ENCODE measurements at places on chromosomes 1 and 21.

DNA sequence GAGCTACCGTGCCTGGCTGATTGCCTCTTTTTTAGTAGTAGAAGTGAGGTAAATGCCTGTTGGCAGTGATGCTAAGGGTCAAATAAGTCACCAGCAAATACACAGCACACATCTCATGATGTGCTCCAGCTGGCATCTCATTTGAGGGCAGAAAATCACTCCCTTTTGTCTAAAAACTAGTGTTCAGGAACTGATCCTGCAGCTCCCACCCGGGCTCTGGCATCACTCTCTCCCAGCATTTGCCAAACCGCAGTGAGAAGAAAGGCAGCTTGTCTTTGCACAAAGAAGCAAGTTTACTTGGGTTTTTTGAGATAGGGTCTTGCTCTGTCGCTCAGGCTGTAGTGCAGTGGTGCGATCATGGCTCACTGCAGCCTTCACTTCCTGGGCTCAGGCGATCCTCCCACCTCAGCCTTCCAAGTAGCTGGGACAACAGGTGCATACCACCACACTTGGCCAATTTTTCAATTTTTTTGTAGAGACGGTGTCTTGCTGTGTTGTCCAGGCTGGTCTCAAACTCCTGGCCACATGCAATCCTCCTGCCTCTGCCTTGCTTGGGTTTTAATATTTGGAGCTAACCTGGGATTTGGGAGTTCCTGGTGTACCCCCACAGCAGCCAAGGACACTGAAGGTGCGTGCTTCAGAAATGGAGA is 4.1 kb downstream of the RBP7 start:
- DNase-seq: no peak

DNA sequence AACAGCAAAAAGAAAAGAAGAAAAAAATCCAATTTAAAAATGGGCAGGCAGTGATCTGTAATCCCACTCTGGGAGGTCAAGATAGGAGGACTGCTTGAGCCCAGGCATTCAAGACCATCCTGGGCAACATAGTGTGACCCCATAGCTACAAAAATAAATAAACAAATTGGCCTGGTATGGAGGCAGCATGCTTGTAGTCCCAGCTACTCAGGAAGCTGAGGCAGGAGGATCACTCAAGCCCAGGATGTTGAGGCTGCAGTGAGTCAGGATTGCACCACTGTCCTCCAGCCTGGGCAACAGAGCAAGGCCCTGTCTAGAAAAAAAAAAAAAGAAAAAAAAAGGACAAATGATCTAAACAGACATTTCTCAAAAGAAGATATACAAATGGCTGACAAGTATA is 99.6 kb downstream of the EIF4G3 start:
- DNase-seq: no peak

GRCh38 chr1:183633676-183634343 is 1.8 kb downstream of the ARPC5 start:
- DNase-seq: peak; percentile 43

- no peak for DNase-seq
Observed at GRCh38 chr1:97120806-97121205, 399.2 kb downstream of the PTBP2 start.

GRCh38 chr1:109667452-109668122 is at the start of gene GSTM2:
TSS of gene GSTM2 (plus strand) at chr1:109668057. CDS start at chr1:109668116, 59 bp downstream.
- DNase-seq: peak; percentile 68

GRCh38 chr1:98733782-98734112 is 72.2 kb downstream of the SNX7 start:
- no peak for DNase-seq

GRCh38 chr1:166383635-166384346 is 217.0 kb upstream of the FAM78B start:
- no peak for DNase-seq

GRCh38 chr1:4177425-4178150 is 277.5 kb upstream of the C1orf174 start:
- DNase-seq: no peak

GRCh38 chr1:67110352-67110751 is 24.4 kb downstream of the C1orf141 start:
- no peak for DNase-seq

DNA sequence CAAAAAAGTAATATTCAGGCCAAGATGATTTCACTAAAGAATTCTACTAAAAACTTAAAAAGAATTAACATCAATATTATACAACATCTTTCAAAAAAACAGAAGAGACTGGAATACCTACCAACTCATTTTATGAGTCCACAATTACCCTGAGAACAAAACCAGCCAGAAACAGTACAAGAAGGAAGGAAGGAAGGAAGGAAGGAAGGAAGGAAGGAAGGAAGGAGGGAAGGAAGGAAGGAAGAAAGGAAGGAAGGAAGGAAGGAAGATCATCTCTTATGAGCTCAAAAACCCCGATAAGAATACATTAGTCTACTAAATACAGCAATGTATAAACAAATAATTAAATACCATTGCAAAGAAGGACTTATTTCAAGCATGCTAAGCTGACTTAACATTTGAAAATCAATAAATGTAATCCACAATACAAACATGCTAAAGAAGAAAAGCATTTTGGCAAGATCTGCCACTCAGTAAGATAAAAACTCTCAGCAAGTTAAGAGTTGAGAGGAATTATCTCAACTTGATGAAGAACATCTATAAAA is 149.9 kb upstream of the RGS18 start:
- DNase-seq: no peak

DNA sequence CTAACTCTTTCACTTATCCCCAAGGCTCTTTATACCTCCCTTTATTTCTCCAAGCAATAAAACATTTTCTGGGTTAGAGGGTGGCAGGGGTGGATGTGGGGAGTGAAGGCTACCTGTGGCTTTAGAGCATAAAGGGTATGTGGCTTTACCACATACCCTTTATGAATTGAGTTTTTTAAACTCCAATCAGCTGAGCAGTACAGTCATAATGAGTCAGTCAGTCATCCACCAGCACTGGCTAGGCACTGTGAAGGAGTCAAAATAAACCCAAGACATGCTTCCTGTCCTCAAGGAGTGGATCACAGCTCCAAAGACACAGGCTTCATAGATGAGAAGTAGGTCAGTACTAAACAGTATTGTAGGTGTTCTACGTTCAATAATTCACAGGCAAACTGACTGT is 2.6 kb upstream of the TDRD10 start:
- DNase-seq: no peak

DNA sequence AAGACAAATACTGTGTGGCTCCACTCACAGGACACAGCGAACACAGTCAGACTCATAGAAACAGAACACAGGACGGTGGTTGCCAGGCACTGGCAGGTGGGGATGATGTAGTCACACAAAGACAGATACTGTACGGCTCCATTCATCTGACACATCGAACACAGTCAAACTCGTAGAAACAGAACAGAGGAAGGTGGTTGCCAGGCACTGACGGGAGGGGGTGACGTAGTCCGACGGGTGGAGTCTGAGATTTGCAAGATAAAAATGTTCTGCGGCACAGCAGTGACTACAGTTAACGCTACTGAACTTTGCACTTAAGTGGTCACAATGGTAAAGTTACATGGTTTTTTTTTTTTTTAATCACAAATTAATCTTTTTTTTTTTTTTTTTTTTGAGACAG is 18.7 kb downstream of the C21orf58 start:
- DNase-seq: no peak

GRCh38 chr1:178311164-178311563 is 185.6 kb downstream of the CLEC20A start:
- no peak for DNase-seq

- no peak for DNase-seq
Observed at GRCh38 chr1:170872663-170873062, 62.7 kb upstream of the MROH9 start.

DNA sequence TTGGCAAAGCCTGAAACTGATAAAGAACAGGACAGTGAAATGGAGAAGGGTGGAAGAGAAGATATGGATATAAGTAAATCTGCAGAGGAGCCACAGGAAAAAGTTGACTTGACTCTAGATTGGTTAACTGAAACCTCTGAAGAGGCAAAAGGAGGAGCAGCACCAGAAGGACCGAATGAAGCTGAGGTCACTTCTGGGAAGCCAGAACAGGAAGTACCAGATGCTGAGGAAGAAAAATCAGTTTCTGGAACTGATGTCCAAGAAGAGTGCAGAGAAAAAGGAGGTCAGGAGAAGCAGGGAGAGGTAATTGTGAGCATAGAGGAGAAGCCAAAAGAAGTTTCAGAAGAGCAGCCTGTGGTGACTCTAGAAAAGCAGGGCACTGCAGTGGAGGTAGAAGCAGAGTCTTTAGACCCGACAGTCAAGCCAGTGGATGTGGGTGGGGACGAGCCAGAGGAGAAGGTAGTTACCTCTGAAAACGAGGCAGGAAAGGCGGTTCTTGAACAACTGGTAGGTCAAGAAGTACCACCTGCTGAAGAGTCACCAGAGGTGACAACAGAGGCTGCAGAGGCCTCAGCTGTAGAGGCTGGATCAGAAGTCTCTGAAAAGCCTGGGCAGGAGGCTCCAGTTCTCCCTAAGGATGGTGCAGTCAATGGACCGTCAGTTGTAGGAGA is 16.3 kb downstream of the CCDC17 start:
- DNase-seq: no peak

GRCh38 chr1:204076891-204077290 is 4.0 kb downstream of the SOX13 start:
- DNase-seq: no peak

- no peak for DNase-seq
Observed at GRCh38 chr1:21110163-21110562, 66.5 kb downstream of the EIF4G3 start.

DNA sequence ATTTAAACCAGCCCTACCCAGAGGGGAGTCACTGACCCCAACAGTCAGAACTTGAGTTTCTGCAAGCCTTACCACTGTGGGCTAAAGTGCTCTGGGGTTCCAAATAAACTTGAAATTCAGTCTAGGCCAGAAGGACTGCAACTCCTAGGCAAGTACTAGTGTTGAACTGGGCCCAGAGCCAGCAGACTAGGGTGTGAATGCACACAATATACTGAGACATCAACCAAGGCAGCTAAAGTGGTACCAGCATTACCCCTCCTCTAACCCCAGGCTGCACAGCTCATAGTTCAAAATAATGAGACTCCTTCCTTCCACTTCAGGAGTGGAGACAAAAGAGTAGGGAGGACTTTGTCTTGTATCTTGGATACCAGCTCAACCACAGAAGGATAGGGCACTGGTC is 18.9 kb upstream of the IL20 start:
- DNase-seq: no peak

DNA sequence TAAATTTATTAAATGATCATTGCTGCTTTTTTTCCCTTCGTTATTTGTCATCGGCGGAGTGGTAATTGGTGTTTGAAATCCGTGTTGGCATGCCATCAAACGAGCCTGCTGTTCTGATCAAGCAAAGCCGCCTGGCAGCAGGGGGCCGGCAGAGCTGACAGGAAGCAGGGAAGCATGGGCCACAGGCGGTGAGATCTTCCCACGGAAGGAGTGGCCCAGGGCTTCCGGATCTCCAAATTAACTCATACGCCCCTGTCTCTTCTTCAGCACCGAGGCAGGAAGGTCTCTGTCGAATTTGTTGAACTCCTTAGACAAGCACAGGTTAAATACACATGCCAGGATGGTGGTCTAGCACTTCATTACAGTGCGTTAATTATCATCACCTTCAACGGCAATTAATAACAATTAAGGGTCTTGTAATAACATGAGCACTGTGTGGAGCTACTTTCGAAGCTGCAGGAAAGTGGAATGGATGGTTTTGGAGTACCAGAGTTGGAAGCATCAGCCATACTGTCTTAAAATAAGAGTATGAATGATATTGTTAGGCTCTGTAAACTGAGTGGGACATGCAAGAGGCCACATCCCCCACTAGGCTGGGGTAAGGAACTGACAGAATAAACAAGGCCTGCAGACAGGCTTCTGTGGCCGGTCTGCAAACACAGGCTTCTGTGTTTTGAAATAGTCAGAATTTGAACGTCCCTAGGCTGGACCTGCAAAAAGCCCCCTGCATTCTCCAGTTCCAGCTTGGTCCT is 199.4 kb upstream of the DAB1 start:
- no peak for DNase-seq

- DNase-seq: no peak
Observed at GRCh38 chr1:160437432-160438316, 37.3 kb downstream of the VANGL2 start.

GRCh38 chr1:9373619-9374018 is 80.9 kb downstream of the SPSB1 start:
- DNase-seq: no peak

DNA sequence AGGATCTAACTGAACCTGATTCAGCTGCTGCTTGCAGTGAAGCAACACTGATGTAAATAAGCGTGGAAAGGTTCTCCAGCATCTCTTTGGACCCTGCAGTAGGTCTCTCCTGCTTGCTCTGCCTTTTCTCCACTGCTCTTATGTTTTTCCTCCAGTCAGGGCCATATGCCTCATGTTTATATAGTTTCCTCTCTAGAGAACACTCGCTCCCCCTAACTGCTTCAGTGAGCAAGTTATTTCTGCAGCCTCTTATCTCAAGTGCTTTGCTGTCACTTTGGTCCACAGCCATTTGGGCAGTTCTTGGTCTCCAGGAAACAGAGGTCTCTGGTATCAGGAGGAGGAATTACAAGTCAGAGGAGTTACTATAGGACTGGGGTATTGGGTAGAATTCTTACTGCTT is 5.3 kb downstream of the PRUNE1 start:
- DNase-seq: no peak

GRCh38 chr21:31938330-31939301 is 65.8 kb downstream of the HUNK start:
- no peak for DNase-seq

GRCh38 chr1:28112388-28113241 is 24.2 kb upstream of the EYA3 start:
- no peak for DNase-seq

GRCh38 chr1:54131419-54131818 is 21.4 kb downstream of the CDCP2 start:
- no peak for DNase-seq

- no peak for DNase-seq
Observed at GRCh38 chr21:38721958-38722357, 83.8 kb upstream of the ETS2 start.

DNA sequence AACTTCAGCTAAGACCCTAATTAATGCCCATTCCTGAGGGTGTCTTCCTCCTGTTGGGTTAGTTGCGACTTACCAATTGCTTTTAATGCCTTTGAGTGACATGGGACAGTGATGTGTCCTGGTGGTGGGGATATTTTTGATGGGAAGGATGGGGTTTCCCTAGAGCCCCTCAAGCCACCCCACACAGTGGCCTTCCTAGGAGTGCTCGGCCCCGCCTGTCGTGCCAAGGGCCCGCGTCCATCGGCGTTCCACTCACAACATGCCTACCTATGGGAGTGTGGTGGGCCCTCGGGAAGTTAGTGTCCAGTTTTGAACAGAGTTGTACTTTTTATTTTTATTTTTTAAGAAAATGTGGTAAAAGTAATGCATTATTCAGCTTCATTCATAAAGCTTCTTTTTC is 50.1 kb upstream of the TSPAN2 start:
- no peak for DNase-seq

DNA sequence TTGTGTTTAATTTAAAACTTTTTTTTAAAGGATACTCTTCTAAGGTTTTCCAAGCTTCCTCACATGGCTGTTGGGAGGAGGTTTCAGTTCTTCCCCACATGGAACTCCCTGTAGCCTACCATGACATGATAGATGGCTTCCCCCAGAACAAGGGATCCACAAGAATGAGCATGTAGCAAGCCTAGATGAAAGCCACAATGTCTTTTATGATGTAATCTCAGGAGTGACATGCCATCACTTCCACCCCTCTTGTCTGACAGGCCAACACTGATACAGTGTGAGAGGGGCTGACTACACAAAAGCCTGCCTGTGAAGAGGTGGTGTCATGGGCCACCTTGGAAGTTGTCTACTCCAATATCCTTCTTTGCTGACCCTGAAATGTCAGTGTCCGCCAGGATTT is 32.0 kb downstream of the CD34 start:
- no peak for DNase-seq

- no peak for DNase-seq
Observed at GRCh38 chr1:204878621-204879234, 8.1 kb downstream of the NFASC start.

GRCh38 chr21:34191876-34192275 is 118.5 kb downstream of the MRPS6 start:
- DNase-seq: no peak
